ENCODE measurements at places on chromosomes 1 and 21. TPM values are rescaled to one million over a fixed set of nuclear protein-coding genes. Genes with fewer than 3 reads are reported as not detected.
A peak's percentile ranks its signal among the peaks of the same experiment; 100 is the strongest.

- DNase-seq, result no peak
These were observed 36.8 kb upstream of the SFPQ start for GRCh38 chr1:35229587-35230360.

LRRC71 gene
- 0.11 TPM for total RNA-seq

DNA sequence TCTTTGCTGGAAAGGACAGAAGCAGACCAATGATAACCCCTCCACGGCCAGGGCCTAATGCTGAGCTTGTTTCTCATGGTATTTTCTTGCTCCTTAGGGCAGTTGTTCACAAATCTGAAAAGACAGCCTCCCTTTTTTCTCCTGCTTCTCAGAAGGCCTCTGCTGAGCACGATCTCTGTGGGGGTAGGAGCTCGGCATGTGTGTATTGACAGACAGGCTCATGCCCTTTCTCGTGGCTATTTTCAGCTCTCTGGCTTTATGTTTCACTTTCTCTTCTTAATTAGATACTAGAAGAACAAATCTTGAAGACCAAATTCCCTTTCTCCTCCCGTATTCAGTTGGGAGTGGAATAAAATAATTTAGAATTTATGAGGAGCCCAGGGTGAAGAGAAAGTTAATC lies 768 bp upstream of the RIIAD1 start:
- DNase-seq, result no peak

C1orf167 gene
- total RNA-seq, result not detected

DNA sequence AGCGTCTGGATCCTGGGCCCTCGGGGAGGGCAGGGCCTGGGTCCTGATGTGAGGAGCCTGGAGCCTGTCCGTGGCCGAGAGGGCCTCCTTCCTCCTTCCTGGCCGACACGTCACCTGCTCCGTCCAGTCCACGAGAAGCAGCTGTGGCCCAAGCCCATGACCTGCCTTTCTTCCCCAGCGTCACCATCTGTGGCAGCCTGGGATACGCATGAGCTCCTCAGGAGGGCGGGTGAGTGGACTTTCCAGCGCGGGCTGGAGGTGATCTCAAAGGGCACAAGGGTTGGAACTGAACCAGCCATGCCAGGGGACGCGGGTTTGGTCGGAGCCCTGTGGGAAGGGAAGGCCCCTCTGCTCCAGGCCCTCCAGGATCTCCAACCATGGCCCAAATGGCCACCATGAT lies 90.4 kb downstream of the DHRS3 start:
- no peak for DNase-seq

DNA sequence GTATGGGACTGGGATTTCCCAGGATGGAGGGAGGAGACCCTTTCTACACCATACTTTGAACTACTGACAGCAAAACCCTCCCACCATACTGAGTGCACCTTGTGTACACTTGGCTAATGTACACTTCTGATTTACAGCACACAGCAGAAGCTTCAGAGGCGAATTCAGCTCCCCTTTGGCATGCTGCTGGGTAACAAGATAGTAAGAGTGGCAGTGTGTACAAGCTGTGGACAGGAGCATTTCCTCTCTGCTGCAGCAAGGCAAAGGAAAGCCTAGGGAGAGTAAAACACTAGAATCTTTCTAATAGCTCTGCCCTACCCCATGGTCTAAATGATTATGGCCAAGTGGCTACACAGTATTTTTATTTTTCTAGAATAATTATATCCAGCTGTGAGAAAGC lies 83.9 kb upstream of the ARTN start:
- DNase-seq, result no peak

- peak; percentile 77 for DNase-seq
These were observed 860.8 kb downstream of the BRINP3 start for GRCh38 chr1:189616893-189617292.
